PC-9 (cell line): ENCODE measurements at places on chromosomes 5 and 9. TPM values are rescaled to one million over a fixed set of nuclear protein-coding genes. Genes with fewer than 3 reads are reported as not detected.
A peak's percentile ranks its signal among the peaks of the same experiment; 100 is the strongest.

Gene TMEM252
- not detected in 2 replicates for total RNA-seq

Gene DMRT3
- total RNA-seq: not detected in 2 replicates

DNA sequence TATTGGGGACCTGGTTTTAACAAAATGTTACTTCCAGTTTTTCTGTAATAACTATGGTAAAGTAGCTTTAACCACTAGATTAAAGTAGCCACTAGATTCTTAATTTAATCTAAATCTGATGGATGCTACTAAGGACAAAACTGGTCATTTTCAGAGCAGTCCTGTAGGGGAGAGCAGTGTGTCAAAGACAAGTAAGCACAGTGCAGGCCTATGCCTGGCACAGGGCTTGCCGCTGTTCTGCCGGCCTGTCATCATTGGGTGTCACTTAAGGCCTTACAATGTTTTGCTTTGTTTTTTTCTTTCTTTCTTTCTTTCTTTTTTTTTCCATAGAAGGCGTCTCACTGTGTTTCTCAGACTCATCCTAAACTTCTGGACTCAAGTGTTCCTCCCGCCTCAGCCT, 53.0 kb upstream of the NXNL2 start:
- no peak for DNase-seq
- H3K27me3 ChIP-seq: no peaks in the 10 kb centered on the region
- H3K4me1 ChIP-seq: peaks cover 13% of the 10 kb centered on the region
- 0 out of 2 replicates have a peak, but pooled peaks cover 4% of the 10 kb centered on the region for H3K36me3 ChIP-seq
- H3K27ac ChIP-seq: no peak overlapping the region

DNA sequence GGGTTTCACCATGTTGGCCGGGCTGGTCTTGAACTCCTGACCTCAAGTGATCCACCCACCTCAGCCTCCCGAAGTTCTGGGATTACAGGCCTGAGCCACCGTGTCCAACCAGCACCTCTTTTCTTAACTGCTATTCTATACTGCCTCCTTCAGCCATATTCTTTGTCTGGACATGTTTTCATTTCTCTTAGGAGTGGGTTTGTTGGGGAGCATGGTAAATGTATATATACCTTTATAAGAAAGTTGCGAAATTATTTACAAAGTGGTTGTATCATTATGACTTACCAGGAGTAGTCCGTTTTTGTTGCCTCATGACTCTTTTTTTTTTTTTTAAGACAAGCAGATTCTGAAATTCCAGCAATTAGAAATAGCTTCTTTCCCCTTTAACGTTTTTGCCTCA, 38.7 kb downstream of the CDC42SE2 start:
- no peaks in the 10 kb centered on the region for H3K27me3 ChIP-seq
- peaks cover 17% of the 10 kb centered on the region for H3K4me1 ChIP-seq
- no peak overlapping the region for H3K4me3 ChIP-seq
- H3K36me3 ChIP-seq: no peaks in the 10 kb centered on the region

- DNase-seq: no peak
- no peak overlapping the region for H3K27ac ChIP-seq
- H3K36me3 ChIP-seq: peaks cover 21% of the 10 kb centered on the region
- peaks cover 32% of the 10 kb centered on the region for H3K4me1 ChIP-seq
- no peaks in the 10 kb centered on the region for H3K27me3 ChIP-seq
- H3K4me3 ChIP-seq: no peak overlapping the region
Measured at GRCh38 chr9:128310461-128310860, 11.8 kb downstream of the TRUB2 start.

DNA sequence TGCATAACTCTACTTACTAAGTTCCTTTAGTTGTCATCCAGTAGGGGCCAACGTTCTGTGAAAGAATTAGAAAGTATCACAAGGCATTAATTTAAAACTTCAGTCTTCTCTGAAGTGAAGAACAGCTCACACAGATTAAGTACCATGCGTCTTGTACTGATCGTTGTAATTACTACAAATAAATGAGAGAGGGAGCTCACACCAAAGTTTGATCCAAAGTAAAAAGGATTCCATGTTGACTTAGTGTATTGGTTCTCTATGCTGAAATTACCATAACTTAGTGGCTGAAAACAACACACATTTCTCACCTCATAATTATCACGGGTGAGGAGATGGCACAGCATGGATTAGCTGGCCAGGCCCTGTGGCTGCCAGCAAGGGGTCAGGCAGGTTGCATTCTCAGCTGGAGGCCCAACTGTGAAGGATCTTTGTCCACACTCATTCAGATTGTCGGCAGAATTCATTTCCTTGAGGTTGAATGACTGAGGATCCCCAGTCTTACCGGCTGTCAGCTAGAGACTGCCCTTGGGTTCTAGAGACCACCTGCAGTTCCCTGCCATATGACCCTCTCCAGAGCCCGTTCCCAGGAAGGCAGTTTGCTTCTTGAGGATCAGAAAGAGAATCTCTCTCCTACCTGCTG, 169.1 kb downstream of the YTHDC2 start:
- no peaks in the 10 kb centered on the region for H3K4me1 ChIP-seq
- H3K27ac ChIP-seq: no peak overlapping the region
- H3K27me3 ChIP-seq: peaks cover 11% of the 10 kb centered on the region; the same call in 1 of the 2 replicates

- DNase-seq: peak; percentile 24
- no peaks in the 10 kb centered on the region for H3K36me3 ChIP-seq
- no peaks in the 10 kb centered on the region for H3K27me3 ChIP-seq
- H3K27ac ChIP-seq: no peak overlapping the region
- H3K4me3 ChIP-seq: no peak overlapping the region
Measured at GRCh38 chr9:32968101-32969011, 33.1 kb downstream of the APTX start.

DNA sequence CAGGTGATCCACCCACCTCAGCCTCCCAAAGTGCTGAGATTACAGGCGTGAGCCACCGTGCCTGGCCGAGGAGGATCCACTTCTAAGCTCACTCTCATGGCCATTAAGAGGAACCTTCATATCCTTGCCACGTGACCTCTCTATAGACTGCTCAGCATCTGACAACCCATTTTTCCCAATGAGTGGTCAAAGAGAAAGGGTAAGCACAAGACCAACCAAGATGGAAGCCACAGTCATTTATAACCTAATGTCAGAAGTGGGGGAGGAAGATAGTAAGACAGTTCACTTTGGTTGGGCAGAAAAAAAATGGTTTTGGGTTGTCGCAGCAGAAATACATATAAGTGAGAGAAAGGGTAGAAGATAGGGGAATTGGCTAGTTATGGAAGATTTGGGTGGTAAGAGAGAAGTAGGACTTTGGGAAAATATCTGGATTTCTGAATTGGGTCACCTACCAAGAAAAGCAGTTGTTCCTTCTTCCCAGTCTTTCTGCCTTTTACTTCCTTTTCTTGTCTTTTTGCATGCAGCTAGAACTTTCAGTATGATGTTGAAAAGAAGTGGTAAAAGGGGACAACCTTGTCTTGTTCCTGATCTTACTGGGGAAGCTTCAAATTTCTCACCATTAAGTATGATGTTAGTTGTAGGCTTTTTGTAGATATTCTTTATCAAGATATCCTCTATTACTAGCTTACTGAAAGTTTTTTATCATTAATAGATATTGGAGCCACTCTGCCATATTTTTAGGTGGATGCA, 15.6 kb downstream of the SNX2 start:
- no peak overlapping the region for H3K27ac ChIP-seq
- H3K4me3 ChIP-seq: no peak overlapping the region
- no peaks in the 10 kb centered on the region for H3K4me1 ChIP-seq
- no peaks in the 10 kb centered on the region for H3K27me3 ChIP-seq
- no peaks in the 10 kb centered on the region for H3K36me3 ChIP-seq
